Activated CD8-positive, alpha-beta memory T cell treated with anti-CD3 and anti-CD28 coated beads for 1 hour (primary cell): ENCODE measurements at places on chromosomes 6 and 20.

GRCh38 chr6:27273783-27274182 is 26.3 kb downstream of the PRSS16 start:
- DNase-seq: no peak

GRCh38 chr20:24917056-24917455 is 32.0 kb upstream of the CST7 start:
- DNase-seq: no peak

- no peak for DNase-seq
Observed at GRCh38 chr6:135869857-135870256, 18.4 kb downstream of the PDE7B start.

DNA sequence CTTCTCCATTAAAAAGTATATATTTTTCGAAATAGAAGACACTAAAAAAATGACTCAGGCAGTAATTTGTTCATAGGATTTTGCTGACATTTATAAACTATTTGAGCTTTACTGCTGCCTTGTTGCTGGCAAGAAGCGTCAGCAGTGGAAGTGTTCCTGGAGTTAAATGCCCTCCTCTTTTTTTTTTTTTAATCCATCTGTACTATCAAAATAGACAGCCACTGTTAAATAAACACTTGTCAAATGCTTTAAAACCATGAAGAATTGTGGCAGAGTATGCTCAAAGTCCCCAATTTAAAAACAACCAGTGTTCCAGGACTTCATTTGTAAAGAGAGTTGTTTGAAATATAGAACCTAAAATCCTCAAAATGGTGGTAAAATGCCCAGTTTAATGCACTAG is 253.8 kb downstream of the NKAIN2 start:
- DNase-seq: no peak

DNA sequence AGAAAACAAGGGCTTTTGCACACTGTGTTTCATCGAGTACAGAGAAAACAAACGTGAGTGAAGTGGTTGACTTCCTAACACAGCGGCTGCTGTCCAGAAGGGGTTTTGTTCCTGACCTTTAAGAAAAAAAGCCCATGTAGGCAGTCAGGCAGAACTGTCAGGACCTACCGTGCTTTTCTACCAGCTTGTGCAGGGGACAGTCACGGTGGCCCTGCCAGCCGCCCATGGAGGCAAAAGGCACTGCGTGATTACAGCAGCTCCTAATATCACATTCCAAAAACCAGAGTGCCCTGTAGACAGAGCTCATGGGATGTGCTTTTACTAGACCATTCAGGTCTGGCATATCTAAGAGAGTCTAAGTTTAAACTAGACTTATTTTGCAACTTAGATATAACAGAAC is 12.2 kb downstream of the TNFAIP3 start:
- no peak for DNase-seq

DNA sequence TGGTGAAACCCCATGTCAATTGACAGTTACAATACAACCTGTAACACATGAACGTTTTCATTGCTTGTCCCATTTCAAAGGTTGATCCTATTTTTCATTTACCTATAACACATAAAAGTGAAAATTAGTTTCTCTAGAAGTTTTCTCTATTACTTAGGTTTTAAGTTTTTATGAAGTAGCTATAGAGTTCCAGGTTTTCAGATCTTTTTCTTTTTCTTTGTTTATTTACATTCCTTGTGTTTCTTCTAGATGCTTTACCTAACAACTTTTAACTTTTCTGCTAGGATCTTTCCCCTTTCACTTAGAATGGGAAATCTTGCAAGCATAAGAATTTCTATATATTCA is 232.6 kb downstream of the PLCB1 start:
- no peak for DNase-seq

- no peak for DNase-seq
Observed at GRCh38 chr6:43982084-43982625, 145.1 kb downstream of the MRPL14 start.

- DNase-seq: no peak
Observed at GRCh38 chr6:127185437-127185995, 67.0 kb downstream of the RSPO3 start.

DNA sequence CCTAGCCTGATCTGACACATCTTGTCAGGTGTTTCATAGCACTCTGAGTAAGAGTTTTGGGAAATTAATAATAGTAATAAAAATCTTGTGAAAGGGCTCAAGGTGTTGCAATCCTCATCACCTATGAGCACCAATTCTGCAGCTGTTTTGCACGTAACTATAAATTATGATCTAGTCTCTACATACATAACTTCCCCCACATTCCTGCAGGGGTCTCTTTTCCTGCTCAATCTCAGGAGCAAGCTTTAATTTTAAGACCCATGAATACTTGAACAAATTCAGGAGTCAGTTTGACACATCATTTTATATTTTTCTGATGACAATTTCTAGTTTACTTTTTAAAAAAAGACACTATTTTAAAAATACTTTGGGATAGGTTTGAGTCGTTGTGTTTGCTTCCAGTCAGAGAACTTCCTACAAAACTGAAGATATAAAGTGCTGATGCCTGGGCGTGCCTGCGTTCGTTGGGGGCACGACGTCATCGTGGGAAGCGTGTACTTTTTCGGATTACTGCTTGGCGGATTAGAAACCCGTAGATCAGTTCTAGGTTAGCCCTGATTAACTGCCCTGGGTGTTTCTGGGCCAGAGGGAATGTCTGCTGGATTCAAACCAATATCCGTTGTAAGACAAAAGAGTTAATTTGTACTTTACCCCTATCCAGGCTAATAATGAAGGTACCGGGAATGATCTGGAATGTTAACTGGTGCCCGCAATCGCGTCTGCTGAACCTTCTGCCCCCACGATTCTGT is 1.0 kb upstream of the E2F3 start:
- no peak for DNase-seq

DNA sequence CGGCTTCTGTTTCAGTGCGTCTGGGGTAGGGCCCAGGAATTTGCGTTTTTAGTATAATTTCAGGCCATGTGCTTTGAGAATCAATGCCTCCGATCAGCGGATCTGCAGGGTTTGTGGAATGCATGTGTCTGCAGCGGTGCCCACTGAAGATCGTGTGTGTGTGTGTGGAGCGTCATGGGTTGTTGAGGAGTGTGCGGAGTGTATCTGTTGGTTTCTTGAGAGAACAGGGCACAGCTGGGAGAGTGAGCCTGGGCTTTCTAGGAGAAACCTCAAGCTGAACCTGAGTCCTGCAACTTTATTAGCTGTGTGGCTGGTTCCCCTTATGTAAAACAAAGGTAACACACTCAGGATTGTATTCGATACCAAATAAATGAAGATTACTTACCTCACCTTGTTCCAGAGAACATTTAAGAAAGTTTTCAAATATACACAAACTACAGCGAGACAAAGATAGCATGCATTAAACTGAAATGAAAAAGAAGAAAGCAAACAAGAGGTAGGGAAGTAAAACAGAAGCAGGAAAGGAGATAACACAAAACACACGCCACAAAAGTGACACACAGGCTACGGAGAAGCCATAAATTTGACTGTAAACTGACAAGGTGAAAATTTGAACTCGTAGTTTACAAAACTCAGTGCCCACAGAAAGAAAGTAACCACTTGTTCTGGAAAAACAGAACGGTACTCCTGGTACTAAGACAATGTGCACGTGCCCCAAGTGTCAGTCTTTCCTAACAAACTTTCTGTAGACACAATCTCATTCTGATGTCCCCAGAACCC is 28.8 kb downstream of the PDE10A start:
- DNase-seq: no peak

DNA sequence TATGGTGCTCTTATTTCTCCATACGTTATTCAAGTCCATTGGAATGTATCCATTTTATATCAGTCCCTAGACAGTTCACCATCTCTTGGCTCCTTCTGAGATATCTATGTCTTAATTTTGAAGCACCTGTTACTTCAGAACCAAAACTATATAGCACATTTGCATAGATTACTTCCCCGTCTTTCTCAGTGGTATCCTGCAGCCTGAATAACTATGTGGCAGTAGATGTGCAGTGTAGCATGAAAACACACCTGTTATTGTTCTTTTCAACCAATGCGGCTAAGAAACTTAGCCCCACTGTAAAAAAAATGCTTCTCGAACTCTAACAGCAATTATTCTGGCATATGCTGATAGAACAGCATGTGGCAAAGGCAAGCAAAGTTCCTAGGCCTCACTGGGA is 1184.4 kb upstream of the ADGRB3 start:
- DNase-seq: no peak

DNA sequence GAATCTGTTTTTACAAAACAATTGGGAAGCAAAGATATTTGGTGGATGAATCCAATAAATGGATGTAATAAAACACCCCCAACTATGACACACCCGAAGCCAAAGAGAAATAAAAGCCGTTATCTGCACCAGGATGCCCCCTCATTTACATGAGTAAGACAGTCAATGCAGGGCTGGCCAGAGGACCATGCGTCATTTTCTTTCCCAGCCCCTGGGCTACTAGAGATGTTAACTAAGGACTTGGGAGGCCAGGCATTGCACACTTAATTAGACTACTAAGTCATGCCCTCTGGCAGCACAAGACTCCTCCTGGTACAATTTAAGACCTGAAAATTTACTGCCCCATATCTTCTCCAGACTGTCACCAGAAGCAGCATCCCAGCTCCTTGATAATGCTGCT is 3.2 kb downstream of the LEMD2 start:
- DNase-seq: no peak

DNA sequence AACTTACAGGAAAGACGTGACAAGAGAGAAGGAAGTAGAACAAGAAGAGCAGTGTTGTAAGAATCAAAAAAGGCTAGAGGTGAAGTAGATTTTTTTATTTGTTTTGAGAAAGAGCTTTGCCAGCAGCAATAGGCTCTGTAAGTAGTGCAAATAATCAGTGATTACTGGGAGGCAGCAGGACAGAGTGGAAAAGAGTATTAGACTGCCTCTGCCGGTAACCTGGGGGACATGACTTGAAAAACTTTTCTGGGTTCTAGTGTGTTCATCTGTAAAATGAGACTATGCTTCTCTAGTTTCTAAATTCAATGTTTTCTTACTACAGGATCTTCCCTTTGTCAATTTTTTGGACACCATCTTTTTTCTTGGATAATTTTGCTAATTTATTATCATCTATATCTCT is 5.8 kb upstream of the IRAK1BP1 start:
- DNase-seq: no peak
